HuH-7.5 (cell line): ENCODE measurements at places on chromosomes 6 and 20.

DNA sequence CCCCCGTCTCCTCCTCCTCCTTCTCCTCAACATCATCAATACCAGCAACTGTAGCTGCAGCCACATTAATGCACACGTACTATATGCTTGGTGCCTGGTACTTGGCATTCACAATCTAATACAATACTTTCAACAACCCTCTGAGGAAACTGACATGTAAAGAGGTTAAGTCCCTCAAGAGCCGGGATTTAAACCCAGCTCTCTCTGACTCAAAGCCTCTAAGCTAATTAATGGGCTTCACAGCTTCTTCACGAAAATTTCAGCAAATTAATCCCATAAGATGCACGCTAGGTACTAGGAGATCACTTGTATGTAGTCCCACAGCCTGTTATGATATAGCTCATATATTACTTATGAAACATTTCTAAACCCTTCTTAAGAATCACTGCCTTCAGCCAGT is 73.1 kb upstream of the IPCEF1 start:
- DNase-seq, result no peak

DNA sequence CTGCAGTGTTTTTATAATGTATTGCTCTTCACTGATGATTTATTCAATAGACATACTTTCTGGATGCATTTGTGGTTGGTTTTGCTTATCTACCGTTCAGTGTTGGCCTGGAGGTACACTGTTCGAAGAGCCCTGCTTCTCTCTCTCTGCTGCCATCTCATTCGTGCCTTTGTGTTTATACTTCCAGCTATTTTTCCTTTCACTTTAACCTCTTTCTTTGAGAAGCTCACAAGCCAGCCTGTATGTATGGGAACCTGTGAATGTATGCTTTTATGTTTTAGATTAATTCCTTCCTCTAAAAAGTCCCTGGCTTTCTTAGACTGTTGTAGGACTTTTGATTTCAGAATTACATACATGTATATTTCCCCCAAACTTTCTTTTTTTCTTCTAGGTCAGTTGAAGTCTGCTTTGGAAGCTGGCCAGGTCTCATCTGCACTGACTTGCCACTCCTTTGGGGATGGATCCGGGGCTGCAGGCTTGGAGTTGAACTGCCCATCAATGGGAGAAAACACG is 83.0 kb downstream of the SCAND1 start:
- DNase-seq, result no peak

DNA sequence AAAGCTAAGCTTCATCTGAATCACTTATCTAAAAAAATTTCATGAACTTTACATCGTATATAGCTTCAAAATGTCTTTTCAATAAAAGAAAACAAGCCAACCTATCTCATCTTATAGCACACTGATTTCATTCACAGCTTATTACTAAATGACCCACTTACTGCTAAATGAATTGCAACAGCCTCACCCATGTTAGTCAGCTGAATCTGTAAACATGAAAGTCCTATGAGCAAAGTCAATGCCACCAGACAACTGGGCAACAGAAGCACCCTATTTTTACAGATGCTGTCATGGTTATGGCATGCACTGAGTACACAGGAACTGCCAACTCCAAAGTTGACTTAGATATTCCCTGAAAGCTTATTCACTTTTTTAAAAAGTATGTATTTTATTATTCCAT is 41.2 kb upstream of the DST start:
- no peak for DNase-seq

DNA sequence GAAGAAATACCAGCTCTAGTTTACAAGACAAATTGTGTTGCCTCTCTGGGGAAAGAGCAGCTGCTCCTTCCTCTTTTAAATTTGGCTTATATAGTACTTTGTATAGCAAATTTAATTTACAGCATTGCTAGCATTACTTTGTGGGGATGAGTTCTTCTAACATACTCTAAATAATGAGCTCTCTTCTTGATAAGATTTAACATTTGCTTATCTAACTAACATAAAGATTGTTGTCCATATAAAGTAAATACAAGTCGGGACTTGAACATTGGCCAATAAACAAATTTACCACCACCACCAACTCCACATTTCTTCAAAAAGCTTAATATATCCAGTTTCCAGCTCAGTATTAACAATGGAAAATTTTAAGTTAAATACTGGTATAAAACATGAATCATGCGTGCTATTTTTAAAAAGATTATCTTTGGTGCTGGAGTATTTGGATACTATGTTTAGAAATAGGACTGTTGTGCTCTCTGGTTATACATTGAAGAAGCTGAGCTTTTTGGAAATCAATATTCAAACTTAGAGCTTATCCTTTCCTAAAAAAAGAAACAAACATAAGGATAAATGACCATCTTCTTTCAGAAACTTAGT is 1146.9 kb upstream of the GJE1 start:
- no peak for DNase-seq

GRCh38 chr6:34031625-34032383 is 114.1 kb downstream of the GRM4 start:
- no peak for DNase-seq

- no peak for DNase-seq
Observed at GRCh38 chr6:150894935-150895552, 29.5 kb downstream of the MTHFD1L start.

DNA sequence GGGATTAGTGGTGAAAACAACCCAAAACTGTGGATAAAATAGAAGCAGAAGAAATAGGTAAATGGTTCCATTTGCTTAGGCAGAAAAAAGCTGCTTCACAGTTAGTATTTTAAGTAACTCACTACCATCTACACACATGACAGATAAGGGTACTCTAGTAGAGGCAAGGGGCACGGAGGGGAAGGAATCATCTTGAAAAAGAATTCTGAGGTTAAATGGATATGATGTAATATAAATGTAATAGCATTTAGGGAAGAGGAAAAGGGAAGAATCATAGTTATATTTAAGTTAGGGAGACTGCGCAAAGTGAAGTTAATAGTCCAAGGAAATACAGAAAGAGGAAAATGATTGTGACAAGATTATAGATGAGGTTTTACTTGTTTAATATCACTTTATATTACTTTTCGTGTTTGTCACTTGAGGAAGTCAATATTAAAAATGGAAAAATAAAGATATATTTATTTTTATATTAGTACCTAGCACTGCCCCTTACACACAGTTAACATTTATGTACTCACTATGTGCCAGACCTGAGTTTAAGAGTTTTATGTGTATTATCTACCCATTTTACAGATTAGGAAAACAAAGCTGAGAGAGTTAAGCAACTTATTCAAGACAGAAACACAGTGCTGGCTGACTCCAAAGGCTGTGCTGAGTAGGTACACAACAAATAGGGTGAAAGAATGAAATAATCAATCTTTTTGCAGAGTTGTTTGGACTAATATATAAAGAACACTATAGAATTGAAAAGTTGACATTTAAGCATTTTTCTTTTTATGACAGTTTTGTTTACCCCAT is 128.1 kb downstream of the REV3L start:
- DNase-seq, result no peak

GRCh38 chr20:32898729-32899128 is 40.0 kb downstream of the EFCAB8 start:
- no peak for DNase-seq

- no peak for DNase-seq
Observed at GRCh38 chr6:134495890-134496248, 178.0 kb upstream of the SGK1 start.

DNA sequence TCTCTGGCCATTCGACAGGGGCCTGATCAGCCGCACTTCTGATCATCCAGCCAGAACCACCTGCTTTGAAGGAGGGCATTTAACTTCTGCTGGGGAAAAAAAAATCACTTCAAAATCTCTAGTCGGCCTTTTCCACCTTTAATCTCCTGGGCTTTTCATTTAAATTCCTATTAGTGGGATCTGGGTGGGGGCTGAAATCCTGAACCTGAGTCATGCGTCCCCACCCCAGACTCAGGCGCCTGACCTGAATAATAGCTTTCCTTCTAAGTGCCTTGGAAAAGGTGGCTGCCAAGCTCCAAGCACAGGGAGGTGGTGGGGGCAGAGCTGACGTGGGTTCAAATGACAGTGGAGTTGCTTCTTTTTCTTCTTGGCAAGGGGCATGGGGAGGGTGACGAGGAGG is 246.0 kb upstream of the EXOC2 start:
- no peak for DNase-seq

DNA sequence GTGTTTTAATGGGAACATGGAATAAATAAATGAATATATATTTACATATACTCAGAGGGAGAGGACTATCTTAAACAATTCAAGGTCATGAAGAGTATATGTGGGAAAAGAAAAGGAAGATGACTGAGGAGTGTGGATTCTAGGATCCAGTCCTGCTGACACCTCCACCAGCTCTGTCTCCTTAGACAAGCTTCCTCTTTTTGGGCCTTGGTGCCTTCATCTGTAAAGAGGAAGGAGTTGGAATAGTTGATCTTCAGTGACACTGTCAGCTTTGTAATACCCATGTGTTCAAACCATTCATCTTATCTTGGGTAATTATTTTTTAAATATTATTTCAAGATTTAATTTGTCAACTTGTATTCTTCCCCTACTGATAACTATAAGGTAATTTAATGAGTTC is 338.0 kb downstream of the ADGRB3 start:
- DNase-seq, result no peak

DNA sequence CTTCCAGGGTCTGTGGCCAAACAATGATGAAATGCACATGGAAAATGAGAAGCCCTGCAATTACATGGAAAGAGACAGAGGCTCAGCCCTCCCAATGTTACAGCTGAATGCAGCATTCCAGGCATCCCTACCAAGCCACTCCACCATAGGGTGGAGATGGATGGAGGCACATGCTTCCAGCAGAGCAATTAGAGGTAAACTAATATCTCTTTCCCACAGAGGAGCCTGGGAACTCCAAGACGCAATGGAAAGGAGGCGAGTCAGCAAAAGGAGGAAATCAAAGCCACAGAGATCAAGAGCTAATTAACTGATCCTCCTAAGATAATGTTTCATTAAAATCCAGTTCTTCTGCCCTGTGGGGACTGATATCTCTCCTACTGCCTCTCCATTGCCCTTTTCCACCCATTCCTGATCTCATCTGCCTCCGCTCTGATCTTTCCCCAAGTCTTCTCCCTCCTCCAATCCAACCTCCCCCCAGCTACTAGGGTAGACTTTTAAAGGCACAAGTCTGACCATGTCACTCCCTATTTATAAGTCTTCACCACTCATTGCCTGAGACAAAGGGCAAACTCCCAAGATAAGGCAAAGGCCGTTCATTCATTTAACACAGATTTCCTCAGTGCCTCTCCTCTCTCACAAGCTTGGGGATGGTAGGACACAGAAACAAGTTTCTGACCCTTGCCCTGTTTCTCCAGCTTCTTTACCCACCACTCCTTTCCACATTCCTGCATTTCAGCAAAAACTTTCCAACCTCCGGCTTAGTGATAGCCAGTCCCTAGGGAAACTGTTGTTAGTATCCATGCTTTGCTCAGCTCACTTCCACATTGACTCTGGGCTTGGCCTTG is 14.3 kb upstream of the KCNB1 start:
- no peak for DNase-seq

DNA sequence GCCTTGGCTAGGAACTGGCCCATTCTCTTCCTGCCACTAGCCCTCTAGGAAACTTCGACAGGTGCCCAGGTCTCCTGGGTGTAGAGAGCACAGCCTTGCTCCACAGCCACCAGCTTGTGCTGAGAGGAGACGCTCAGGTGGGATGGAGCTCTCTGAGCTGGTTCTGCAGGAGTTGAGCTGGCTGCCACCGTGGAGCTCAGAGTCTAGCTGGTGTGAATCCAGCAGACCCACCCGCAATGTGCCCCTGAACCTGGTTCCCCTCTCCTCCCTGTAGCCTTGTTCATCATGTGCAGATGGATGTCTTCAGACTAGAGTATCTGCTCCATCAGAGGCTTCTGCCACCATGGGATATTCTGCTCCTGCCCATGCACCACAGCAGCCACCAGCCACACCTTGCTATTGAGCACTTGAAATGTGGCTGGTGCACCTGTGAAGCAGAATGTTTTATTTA is 222.5 kb downstream of the SYNDIG1 start:
- no peak for DNase-seq

GRCh38 chr20:60715172-60715571 is 536.9 kb upstream of the CDH4 start:
- DNase-seq, result no peak

DNA sequence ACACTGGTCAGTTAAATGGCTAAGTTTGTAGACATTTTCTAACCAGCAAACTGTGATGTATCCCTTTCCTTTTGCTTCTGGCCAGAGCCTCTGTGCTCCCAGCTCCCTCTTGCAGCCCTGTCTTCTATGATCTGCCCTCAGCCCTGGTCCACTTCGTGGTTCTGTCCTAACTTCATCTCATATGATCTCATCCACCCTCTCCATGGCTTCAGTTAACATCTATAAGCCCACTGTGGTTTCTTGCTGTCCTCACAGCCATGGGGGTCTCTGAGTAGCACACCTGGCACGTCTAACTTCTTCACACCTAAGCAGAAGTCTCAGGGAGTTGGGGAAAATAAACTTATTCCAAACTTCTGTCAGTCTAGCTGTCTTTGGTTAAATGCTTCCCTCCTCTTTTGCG is 81.8 kb downstream of the IRF4 start:
- DNase-seq, result no peak

DNA sequence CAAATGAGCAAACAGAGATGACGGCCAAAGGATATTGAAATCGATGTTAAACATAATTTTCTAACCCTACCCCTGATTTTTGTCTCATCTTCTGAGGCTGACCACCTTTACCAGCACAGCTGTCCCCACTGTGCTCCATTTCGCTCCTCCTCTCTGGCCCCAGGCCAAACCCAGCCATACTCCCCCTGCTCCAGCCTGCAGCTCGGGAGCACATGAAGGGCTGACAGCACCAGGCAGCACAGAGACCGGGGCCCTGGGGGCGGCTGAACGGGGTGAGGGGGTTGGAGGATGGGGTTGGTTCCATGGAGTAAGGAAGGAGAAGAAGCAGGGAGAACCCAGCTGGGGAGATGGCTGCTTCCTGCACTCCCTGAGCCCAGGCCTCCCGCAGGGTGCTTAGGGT is 3.2 kb upstream of the NCR2 start:
- DNase-seq, result no peak

DNA sequence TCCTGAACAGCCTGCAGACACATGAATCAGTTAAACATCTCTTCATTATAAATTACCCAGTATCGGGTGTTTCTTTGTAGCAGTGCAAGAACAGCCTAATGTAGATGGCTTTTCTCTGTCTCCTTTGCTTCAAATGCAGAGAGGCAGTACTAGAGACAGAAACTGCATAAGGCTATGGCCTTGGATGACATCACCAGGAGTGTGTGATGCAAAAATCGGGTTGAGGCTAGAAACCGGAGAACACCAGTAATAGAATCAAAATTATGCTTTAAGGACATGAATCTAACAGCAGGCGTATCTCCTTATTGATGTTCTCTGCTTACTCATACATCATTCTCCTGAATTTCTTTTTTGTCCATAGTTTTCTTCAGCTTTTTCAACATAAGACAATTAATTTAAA is 49.3 kb upstream of the FLRT3 start:
- no peak for DNase-seq

DNA sequence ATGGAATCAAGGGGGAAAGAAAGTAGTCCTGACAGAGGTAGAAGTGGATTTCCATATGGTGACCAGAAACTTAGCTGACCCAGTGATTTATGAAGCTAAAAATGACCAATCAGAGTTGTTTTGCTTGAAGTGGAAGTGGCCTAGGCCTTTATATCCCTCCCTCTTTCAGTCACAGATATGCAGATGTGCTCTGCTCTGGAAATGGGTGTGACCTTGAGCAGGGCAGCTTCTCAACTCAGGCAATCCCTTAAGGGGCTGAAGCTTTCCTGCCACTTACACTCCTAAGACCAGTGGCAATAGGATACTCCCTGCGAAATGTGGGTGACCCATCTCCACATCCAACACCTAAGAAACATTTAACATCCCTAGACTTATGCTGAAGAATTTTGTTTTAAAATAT is 256.6 kb downstream of the EYS start:
- no peak for DNase-seq

- no peak for DNase-seq
Observed at GRCh38 chr20:57484772-57485171, 40.2 kb downstream of the CTCFL start.
